ENCODE measurements at places on chromosomes 12 and 14. TPM values are rescaled to one million over a fixed set of nuclear protein-coding genes. Genes with fewer than 3 reads are reported as not detected.

The ASCL1 gene
- total RNA-seq = 0.20 TPM

GRCh38 chr12:22576473-22576872 is 32.1 kb upstream of the C2CD5 start:
- DNase-seq = no peak
- H3K4me3 ChIP-seq = no peak overlapping the region
- H3K27me3 ChIP-seq = no peaks in the 10 kb centered on the region
- H3K4me1 ChIP-seq = no peaks in the 10 kb centered on the region
- H3K27ac ChIP-seq = no peak overlapping the region
- peaks cover 3% of the 10 kb centered on the region for H3K36me3 ChIP-seq

GRCh38 chr14:31717294-31718085 is 156.3 kb downstream of the NUBPL start:
- H3K4me1 ChIP-seq = peaks cover 3% of the 10 kb centered on the region
- no peak for DNase-seq
- H3K27ac ChIP-seq = no peak overlapping the region
- H3K4me3 ChIP-seq = no peak overlapping the region
- H3K27me3 ChIP-seq = no peaks in the 10 kb centered on the region
- no peaks in the 10 kb centered on the region for H3K36me3 ChIP-seq

DNA sequence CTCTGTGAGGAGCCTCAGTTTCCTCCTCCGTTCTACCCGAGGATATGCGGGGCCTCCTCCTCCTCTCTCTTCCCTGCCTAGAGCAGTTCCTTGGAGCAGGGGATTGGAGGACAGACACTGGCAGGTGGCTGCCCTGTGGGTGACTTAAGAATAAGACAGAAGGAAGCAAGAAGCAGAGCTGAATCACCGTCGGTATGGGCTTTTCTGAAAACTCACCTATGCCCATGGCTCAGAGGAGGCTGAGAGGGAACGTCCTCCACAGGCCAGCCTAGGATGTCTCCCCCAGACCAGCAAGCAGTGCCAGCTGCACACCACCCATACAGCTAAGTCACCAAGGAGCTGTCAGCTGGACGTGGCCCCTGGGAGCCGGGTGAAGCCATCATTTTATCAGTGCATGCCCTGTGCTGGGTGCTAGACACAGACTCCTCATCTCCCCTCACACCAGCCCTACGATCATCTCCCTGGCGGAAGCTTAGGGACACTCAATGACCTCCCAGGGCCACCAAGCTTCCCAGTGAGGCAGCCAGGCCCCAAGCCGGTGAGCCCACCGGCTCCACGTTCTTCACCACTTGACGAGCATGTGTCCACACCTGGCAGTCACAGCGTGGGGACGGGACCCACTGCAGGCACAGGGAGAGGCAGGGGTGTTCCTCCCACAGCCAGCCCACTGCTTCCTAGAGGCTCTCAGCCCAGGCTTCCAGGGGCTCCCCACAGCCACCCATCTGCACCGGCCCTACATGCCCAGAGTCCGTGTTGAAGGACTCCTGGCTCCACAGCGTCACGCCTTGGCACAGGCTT is 21.4 kb downstream of the ITPK1 start:
- H3K4me1 ChIP-seq = peaks cover 2% of the 10 kb centered on the region
- DNase-seq = no peak
- no peak overlapping the region for H3K27ac ChIP-seq

DNA sequence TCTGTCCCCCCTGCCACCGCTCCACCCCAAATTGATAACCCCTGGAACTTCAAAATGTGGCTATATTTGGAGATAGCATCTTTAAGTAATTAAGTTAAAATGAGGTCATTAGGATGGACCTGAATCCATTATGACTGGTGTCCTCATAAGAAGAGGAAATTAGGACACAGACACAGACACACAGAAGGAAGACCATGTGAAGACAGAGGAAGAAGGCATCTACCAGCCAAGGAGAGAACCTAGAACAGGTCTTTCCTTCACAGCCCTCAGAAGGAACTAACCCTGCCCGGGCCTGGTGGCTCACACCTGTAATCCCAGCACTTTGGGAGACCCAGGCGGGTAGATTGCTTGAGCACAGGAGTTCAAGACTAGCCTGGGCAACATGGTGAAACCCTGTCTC is 3.6 kb upstream of the HRK start:
- H3K4me1 ChIP-seq = no peaks in the 10 kb centered on the region
- peaks cover 25% of the 10 kb centered on the region for H3K27me3 ChIP-seq
- no peak for DNase-seq
- no peak overlapping the region for H3K4me3 ChIP-seq

- H3K27me3 ChIP-seq = no peaks in the 10 kb centered on the region
- no peaks in the 10 kb centered on the region for H3K36me3 ChIP-seq
- no peak overlapping the region for H3K27ac ChIP-seq
- H3K4me1 ChIP-seq = peaks cover 3% of the 10 kb centered on the region
Measured at GRCh38 chr14:100547633-100548294, 39.5 kb downstream of the BEGAIN start.

DNA sequence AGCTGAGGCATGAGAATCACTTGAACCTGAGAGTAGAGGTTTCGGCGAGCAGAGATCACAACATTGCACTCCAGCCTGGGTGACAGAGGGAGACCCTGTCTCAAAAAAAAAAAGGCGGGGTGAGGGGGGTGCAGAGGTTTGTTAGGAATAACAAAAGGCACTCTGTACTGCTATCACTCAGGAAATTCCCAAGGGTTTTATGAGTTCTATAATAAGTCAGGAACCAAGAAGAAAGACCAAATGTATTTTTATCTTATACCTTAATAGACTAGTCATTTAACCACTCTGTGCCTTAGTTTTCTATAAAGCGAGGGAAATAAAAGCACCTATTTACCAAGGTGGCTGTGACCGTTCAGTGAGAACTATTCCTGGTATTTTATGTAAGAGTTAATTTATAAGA is 319.2 kb downstream of the GPHN start:
- peaks cover 4% of the 10 kb centered on the region for H3K4me1 ChIP-seq
- H3K4me3 ChIP-seq = no peak overlapping the region
- no peak overlapping the region for H3K27ac ChIP-seq

DNA sequence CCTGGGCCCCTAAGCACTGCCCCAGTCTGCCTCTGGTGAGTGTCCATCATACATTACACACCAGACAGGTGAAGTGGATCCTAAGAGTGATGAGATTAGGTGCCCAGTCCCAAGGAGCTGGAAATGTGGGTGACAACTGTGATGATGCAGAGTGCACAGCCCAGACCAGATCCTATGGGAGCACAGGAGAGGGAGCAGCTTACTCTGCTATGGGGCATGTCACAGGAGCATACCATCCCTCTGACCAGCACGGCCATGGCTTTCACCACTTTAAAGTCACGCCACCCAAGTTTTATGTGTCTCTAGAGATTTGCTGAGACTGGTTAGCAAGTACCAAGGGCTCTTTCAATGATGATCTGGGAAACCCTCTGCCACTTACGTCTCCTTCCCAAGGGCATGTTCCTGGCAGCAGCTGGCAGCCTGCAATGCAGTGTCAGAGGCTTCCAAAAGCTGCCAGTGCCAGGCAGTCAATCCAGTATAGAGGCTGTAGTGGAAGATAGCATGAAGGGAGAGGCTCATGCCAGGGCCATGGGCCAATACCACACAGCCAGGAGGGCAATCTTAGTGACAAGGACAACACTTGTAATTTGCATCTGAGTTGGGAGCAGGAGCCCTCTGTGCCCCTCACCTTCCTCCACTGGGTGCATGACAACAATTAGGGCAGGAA is 40.2 kb downstream of the STAB2 start:
- no peaks in the 10 kb centered on the region for H3K27me3 ChIP-seq
- DNase-seq = no peak
- no peaks in the 10 kb centered on the region for H3K36me3 ChIP-seq

- H3K27ac ChIP-seq = no peak overlapping the region
- DNase-seq = no peak
- H3K36me3 ChIP-seq = peaks cover 92% of the 10 kb centered on the region
Measured at GRCh38 chr14:55180434-55180833, 11.0 kb downstream of the DLGAP5 start.

The ADSS1 gene
- total RNA-seq = 7.8 TPM

DNA sequence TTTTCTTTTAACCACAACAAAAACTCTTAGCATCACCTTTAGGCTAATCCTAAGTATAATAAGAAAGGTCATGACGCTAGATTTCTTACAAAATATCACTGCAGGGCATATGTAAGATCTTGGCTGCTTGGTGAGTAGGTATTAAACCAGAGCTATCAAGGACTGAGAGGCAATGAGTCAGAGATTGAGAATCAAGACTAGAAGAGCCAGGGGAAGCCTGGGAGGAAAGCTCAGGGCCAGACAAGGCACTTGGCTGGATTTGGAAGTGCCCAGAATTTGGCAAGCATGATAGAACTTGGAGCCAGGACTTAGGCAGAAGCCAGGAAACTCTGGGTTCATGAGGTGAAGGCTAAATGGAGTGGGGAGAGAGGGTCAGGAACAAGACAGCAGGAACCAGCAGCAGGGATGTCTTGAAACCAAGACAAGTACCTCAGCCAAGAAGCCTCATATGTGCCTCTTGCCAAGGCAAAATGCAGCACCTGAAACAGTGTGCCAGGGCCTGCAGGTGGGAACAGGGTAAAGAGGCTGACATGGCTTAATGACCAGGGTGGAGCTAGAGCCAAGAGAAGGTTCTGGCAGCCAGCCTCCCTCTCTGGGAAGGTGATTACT is 49.9 kb downstream of the PTHLH start:
- no peak overlapping the region for H3K27ac ChIP-seq
- no peaks in the 10 kb centered on the region for H3K27me3 ChIP-seq
- H3K4me3 ChIP-seq = no peak overlapping the region
- H3K4me1 ChIP-seq = no peaks in the 10 kb centered on the region
- H3K36me3 ChIP-seq = no peaks in the 10 kb centered on the region
- DNase-seq = no peak

GRCh38 chr14:73272393-73272792 is 35.1 kb downstream of the PAPLN start:
- peaks cover 3% of the 10 kb centered on the region for H3K4me1 ChIP-seq
- H3K27me3 ChIP-seq = no peaks in the 10 kb centered on the region
- H3K36me3 ChIP-seq = peaks cover 13% of the 10 kb centered on the region
- no peak overlapping the region for H3K27ac ChIP-seq
- DNase-seq = no peak

The OR4N5 gene
- not detected for total RNA-seq
